ENCODE measurements at places on chromosomes 5 and 9. TPM values are rescaled to one million over a fixed set of nuclear protein-coding genes. Genes with fewer than 3 reads are reported as not detected.

SLC46A2 gene
- not detected for total RNA-seq

ARHGEF37 gene
- total RNA-seq: 5.3 TPM

ZNF879 gene
- total RNA-seq: 7.1 TPM

BHMT2 gene
- total RNA-seq: 20.3 TPM

APBA1 gene
- total RNA-seq: 8.8 TPM

LCN1 gene
- total RNA-seq: not detected

- peak; percentile 60 for DNase-seq
Observed at GRCh38 chr5:142906863-142907671, 136.9 kb downstream of the ARHGAP26 start.

- DNase-seq: no peak
Observed at GRCh38 chr9:134611046-134611445, 30.6 kb upstream of the COL5A1 start.

DNA sequence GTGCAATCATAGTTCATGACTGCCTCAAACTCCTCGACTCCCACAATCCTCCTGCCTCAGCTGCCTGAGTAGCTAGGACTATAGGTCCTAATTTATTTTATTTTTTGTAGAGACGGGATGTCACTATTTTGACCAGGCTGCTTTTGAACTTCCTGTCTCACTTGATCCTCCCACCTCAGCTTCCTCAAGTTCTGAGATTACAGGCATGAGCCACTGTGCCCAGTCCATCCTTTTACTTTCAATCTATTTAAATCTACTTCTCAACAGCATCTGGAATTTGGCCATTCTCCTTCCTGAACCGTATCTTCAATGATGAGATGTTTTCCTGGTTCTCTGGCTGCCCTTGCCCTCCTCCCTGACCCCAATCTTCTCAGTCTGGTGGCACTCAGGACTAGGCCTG is 12.2 kb upstream of the GRIN1 start:
- no peak for DNase-seq

GRCh38 chr5:35622974-35623373 is 5.3 kb downstream of the SPEF2 start:
- DNase-seq: no peak

DNA sequence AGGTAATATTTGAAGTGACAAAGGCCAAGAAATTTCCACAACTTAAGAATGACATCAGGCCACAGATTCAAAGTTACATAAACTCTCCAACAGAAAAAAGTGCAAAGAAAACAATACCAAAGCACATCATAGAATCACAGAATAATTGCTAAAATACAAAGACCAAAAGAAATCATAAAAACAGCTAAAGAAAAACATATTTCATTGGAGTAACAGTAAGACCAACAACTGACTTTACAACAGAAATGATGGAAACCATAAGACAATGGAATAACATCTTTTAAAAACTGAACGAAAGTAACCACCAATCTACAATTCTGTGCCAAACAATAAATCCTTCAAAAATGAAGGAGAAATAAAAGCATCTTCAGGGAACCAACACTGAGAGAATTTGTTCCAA is 38.3 kb downstream of the ZDHHC21 start:
- peak; percentile 30 for DNase-seq

DNA sequence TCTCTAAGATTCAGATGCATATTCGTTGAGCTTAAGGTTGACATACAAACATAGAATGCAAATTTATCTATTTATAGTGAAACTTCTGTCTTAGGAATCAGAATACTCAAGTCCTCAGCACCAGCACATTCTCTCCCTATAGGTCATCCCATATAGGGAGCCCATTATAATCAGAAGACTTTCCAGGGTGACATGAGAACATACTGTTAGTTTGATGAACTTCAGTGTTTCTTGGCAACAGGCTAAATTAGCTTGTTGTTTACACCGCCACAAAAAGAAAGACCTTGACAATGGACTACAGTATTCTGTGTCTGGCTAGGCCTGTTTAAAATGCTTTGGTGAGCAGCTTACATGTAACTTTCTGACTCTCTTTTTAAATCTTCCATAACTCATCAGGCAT is 104.2 kb downstream of the TAF11L14 start:
- no peak for DNase-seq

GRCh38 chr5:133295520-133295919 is 243.7 kb downstream of the HSPA4 start:
- peak; percentile 25 for DNase-seq

All from fibroblast of lung (primary cell).